ENCODE measurements at places on chromosomes 6 and 20.

- DNase-seq, result no peak
These were observed 60.8 kb downstream of the TGM2 start for GRCh38 chr20:38104285-38104684.

- DNase-seq, result no peak
These were observed 88.6 kb upstream of the NEDD9 start for GRCh38 chr6:11320914-11321597.

- DNase-seq, result no peak
These were observed 138.4 kb upstream of the RNF24 start for GRCh38 chr20:4153661-4154238.

GRCh38 chr6:90123831-90124230 lies 172.8 kb downstream of the BACH2 start:
- no peak for DNase-seq

DNA sequence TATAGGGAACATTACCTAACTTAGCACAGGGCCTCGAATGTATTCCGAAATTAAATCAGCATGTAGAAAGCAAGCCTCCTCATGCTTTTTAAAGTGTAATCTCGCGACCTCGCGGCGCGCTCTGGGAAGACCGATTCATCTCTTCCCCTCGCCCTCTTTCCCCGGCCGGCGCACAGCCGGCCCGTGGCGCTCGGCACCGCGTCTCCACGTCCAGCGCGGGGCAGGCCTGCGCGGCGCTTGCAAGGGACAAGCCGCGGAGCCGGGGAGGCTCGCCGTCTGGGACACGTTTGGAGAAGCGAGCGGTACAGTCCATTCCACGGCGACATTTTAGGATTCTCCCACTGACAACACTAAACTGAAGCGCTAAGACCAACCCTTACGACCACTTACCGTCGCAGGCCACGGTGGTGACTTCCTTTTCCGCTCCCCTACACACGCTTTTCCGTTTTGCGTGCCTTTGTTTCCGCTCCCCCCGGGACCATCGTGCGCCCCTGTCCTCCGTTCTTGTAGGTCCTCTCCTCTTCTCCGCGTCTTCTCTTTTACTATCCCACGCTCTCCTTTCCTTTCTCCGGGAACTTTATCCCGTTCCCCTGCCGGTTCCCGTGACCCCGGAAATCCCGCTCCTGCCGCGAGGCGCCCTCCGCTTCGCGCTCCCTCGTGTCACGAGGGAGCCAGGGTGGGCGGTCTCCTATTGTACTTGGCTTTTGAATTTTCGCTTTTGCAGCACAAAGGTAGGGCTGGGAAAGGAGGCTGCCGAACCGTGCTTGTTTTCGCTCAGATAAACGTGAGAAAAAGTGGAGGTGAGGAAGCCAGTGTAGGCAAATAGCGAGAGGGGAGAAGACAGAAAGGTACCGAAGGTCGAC lies at the start of gene ECHDC1:
ECHDC1 (minus strand) TSS at position 664 of the 863 bp plus-strand sequence. CDS start 12,581 bp downstream, outside the sequence.
- peak; percentile 74 for DNase-seq

DNA sequence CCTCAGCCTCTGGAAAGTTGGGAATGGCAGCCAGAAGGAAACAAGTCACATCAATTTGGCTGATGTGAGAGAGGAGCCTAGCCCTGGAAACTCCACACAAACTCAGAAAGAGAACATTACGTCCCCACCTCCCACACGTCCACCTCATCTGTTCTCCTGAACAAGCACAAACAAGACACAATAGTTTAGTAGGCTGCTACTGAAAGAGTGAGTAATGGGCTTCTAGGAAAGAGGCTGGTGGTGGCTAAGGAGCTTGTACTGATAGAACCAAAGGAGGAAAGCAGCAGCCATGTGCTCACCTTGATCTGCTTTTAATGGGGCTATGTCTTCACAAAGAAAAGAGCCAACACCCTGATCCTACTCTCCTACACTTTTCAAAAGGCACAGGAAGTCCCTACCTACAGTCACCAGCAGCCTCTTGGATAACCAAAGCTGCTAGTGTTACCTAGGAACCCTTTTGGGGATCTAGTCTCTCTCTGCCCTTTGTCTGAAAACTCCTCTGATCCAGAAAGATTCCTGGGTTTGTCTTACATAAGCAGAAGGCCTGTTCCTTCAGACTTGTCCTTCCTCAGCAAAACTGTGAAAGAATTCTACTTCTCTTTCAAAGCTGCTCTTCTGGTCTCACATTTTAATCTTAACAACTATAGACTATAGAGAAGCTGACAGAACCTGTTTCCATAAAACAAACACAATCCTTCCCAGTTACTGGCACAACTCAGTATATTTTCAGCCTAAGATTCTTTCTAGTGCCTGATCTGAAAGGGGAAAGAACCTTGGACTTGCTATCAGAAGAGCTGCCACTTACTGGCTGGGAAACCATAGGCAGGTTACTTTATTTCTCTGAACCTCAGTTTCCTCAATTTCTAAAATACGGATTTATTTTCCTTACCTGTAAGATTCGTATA lies 3.1 kb downstream of the PLAGL2 start:
- DNase-seq, result no peak

- no peak for DNase-seq
These were observed 27.2 kb upstream of the SNX9 start for GRCh38 chr6:157795841-157796240.

DNA sequence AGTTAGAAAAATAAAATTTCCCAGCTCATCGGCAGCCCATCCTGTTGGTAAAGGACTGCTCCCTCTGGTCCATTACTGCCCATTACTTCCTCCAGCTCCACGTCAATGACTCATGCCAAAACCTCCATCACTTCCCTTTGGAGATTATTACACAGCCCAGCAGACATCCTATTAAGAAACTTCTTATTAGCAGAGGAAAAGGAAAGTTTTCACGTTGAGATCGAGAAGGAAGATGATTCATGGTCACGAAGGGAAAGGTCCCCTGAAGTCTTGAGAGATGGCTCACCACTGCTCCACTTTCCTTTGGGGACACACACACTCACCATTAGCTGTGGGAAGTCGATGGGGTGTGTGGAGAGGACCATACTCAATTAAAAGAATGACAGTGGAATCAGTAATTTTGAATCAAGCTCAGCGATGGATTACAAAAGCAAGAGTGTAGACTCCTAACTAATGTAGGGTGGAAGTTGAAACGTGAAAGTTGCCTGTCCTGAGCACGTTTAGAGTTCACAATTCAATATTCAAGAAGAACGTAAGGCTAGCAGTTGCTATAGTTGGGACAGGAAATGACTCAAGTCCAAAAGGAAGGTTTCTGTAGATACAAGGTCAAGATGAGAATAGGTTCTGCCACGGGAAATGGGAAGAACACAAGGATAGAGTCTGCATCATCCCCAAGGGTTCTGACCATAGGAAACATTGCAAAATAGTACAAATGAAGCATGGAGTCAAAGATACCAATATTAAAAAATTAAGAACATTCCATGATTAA lies 21.6 kb downstream of the SASH1 start:
- DNase-seq, result no peak

GRCh38 chr6:56382416-56382940 lies 135.1 kb upstream of the COL21A1 start:
- no peak for DNase-seq

DNA sequence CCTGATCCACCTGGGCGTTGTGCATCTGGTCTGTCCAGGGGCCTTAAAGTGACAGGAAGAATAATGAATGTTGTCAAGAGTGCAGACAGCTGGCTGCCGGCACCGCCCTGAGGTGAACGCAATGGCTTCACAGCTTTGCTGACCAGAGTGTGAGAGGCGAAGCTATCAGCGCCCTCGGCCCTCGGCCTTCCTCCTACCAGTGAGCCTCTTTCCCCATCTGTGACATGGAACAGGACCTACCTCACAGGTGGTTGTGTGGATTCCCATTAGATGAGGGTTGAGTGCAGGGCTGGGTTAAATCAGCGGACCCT lies 54.8 kb downstream of the CTCFL start:
- DNase-seq, result no peak

GRCh38 chr6:2686515-2686914 lies 64.2 kb downstream of the MYLK4 start:
- DNase-seq, result no peak

DNA sequence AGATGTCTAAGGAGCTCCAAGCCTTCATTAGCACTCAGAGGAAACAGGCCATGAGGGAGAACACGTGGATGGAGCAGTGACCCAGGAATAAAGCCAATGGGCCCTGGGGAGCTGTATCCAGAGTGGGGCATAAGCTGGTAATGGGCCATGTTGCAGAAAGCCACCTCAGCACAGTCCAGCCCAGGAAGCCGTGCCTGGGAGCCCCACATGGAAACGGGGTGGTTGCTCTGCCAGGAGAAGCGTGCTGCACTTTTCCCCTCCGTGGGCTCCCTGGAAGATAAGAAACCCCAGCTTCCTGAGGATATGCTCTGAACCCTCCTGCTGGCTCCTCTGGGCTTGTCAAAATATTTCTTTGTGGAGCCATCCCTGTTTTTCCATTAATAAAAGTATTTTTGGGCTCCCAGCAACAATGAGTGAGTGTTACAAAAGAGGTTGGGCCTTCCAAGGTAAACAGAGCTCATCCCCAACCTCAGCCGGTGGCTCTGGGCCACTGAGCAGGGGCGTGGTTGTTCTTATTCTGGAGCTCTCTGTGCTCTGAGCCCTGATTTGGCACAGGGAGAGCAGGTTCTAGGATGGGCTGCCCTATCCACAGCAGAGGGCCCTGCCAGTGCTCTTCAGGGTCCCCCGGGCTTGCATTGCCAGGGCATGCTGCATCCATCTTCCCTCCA lies 31.2 kb upstream of the NFATC2 start:
- no peak for DNase-seq

DNA sequence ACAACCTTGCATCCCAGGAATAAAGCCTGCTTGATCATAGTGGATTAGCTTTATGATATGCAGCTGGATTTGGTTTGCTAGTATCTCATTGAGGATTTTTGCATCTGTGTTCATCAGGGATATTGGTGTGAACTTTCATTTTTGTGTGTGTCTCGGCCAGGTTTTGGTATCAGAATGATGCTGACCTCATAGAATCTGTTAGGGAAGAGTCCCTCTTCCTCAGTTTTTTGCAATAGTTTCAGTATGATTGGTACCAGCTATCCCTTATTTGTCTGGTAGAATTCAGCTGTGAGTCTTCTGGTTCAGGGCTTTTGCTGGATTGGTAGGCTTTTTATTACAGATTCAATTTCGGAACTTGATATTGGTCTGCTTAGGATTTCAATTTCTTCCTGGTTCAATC lies 132.5 kb downstream of the ZFAND3 start:
- no peak for DNase-seq

- no peak for DNase-seq
These were observed 12.2 kb downstream of the BTN3A1 start for GRCh38 chr6:26414281-26414680.

DNA sequence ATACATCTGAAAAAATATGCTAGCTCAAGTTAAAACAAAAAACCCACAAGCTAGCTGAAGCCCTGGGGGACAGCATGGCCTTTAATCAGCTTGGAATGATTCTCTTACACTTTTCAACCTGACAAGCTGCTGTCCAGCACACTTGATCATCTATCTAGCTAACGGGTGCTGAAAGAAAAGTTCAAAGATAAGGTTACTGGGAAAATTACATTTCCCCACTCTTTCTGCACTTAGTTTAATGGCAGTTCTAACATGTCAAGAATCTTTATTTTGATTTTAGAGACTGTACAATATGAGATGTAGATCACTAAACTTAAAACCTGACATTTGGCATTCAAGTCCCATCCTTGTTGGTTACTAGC lies 53.4 kb downstream of the STK4 start:
- DNase-seq, result no peak

DNA sequence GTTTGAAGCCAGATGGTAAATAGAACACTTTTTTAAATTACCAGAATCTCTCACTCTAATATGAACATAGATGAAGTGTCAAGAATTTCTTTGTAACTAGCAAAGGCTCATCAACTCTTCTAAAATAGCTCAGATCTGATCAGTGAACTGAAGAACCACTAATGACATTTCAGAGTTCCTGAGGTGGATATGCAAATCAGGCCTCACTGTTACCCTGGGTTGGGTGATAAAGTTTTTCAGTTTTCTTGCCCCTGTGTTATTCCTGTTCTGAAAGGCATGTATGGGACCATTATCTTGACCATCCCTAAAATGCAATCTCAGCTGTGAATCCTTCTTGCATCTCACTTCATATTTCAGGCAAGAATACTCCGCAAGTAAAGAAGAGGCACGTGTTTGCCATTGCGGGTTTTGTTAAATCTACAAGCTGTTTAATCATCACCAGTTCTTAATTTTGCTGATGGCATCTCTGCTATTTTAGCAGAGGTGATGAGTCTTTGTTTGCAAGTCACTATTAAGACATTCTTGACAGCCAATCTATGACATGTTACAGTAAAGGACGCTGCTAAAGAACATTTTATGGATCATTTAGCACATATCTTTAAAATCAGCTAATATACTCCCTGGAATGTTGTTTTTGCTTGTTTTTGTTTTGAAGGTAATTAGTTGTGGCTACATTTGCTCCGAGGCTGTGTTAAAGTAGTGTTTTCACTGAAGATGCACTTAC lies 47.9 kb downstream of the KHDC1L start:
- no peak for DNase-seq

DNA sequence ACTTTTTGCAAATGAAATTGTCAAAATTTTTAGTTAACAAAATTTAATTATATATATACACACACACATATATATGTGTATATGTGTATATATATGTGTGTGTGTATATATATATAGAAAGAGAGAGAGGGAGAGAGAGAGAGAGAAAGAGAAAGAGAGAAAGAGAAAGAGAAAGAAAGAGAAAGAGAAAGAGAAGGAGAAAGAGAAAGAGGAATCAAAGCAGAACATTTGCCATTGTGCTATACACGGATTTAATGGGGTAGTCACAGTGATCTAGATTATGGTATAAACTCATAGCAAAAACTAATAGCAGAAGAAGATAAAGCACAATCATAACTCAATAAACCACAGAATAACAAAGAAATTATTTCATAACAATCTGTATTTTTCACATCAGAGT lies 126.7 kb downstream of the DST start:
- DNase-seq, result no peak

DNA sequence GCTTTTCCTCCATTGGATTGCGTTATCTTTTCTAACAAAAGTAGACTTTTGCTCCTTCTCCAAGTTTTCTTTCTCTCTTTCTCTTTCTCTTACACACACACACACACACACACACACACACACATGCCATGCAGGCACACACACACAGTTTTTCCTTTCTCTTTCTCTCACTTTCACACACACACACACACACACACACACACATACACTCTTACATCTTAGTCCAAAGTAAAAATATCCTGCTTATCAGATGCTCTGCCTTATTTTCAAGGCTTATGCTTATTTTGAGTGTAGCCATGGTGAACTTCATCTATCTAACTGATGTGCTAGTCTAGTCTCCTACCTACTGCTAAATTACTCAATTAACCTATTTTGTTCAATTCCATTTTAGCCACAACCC lies 34.4 kb upstream of the RAB23 start:
- no peak for DNase-seq

DNA sequence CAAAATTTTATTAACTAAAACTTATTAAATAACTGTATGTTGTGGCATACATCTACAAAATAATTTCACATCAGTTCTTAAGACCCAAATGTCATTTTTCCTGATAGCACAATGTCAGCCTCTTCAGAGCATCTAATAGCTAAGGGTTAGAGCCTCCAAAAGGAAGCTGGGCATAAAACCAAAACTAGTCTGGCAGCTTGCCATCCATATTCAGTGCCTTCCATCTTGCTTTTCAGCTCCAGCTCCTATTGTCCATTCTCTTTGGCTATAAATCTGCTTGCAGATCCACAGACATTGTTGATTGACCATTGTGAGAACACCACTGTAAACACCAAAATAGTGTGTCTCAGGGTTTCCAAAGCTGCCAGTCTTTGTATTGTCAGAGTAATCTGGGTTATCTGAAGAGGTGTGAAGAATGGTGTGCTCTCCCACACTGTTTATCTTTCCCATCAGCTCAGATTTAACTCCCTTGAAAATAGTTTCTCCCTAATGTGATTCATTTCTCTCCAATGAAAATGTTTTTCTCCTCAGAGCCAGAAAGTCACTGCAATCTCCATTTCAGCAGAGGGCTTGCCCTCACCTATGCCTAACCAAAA lies 154.8 kb upstream of the KCNQ5 start:
- peak; percentile 47 for DNase-seq

All from midbrain (tissue), 1 donor.